ENCODE measurements at places on chromosomes 1 and 21. TPM values are rescaled to one million over a fixed set of nuclear protein-coding genes. Genes with fewer than 3 reads are reported as not detected.

Gene IVL
- total RNA-seq = not detected

Gene KRTAP11-1
- total RNA-seq = not detected

Gene GJC2
- total RNA-seq = 1.2 TPM

Gene HSPA13
- total RNA-seq = 44.8 TPM

Gene C1QTNF12
- 1.9 TPM for total RNA-seq

Gene CYP4A22
- total RNA-seq = not detected

Gene NBPF15
- 66.5 TPM for total RNA-seq

Gene EPHB2
- 69.1 TPM for total RNA-seq

Gene IFI44L
- total RNA-seq = 1.5 TPM

Gene UBASH3A
- total RNA-seq = not detected

Gene TCHH
- not detected for total RNA-seq

Gene INAVA
- total RNA-seq = 0.42 TPM

Gene LGR6
- not detected for total RNA-seq

Gene SOX13
- total RNA-seq = 38.0 TPM

Gene CCDC190
- total RNA-seq = 9.0 TPM

Gene FCN3
- total RNA-seq = not detected

Gene C8A
- total RNA-seq = not detected

Gene RXFP4
- total RNA-seq = not detected

Gene CD1B
- not detected for total RNA-seq

Gene ST3GAL3
- 35.8 TPM for total RNA-seq

Gene NSL1
- total RNA-seq = 27.7 TPM

Gene LHX8
- total RNA-seq = not detected

Gene CD53
- total RNA-seq = not detected

Gene DHX9
- 220 TPM for total RNA-seq

Gene ABCA4
- 4.9 TPM for total RNA-seq

Gene RHOC
- total RNA-seq = 652 TPM

Gene BCL2L15
- total RNA-seq = 1.3 TPM

Gene TMCC2
- 2.1 TPM for total RNA-seq

Gene C1orf198
- 27.7 TPM for total RNA-seq

All from endothelial cell of umbilical vein (primary cell).